LNCaP clone FGC (cell line): ENCODE measurements at places on chromosomes 6 and 20.

- no peak for DNase-seq
Measured at GRCh38 chr6:25579902-25580495, 72.0 kb upstream of the SCGN start.

DNA sequence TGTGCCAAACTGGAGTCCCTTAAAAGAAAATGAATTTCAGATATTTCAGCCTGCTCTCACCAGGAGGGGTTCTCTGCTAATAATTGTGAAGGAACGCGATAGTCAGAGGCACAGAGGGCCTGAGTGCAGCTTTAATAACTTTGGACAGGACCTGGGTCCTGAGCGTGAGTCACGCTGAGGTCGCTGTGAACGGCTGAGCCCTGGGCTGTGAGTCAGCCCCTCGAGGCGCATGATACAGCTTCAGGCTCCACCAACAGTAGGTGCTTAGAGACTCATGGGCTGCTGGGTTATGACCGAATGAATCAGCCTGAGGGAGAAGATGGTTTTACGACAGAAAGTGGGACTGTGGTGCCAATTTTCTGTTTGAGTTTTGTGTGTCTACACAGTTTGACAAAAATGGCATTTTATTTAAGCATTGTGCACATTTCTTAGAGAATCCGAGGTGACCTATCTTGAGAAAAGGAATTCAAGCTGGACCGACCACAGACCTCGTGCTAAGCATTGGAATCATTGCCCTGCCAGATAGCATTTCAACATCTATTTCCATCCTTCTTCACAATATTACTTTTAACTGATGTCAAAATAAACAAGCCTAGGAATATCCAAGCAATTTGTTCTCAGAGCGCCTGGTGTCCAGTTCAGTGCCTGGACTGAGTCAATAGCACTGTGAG is 183.0 kb downstream of the THBS2 start:
- no peak for DNase-seq

- no peak for DNase-seq
Measured at GRCh38 chr6:151637814-151638213, 144.0 kb downstream of the CCDC170 start.

DNA sequence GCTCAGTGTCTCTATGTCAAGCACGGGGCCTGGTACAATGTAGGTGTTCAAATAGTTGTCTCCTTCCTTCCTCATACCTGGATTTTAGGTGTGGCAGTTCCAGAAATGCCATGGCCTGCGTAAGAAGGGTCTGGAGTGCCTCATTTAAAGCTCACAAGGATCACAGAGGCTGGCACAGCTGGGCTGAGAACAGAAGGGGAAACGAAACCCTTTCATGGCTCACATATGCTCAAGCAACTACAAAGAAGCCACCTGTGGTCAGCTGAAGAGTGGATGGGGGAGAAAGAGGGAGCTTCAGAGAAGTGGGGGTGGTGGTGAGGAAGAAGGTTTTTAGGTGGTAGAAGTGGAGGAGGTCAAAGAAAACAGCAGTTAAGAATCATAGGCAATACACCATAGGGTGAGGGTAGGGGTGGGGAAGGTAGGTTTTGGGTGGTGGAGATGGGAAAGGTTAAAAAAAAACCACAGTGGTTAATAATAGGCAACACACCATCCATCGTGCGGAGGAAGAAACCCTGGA is 17.0 kb upstream of the TOP1 start:
- DNase-seq = no peak

DNA sequence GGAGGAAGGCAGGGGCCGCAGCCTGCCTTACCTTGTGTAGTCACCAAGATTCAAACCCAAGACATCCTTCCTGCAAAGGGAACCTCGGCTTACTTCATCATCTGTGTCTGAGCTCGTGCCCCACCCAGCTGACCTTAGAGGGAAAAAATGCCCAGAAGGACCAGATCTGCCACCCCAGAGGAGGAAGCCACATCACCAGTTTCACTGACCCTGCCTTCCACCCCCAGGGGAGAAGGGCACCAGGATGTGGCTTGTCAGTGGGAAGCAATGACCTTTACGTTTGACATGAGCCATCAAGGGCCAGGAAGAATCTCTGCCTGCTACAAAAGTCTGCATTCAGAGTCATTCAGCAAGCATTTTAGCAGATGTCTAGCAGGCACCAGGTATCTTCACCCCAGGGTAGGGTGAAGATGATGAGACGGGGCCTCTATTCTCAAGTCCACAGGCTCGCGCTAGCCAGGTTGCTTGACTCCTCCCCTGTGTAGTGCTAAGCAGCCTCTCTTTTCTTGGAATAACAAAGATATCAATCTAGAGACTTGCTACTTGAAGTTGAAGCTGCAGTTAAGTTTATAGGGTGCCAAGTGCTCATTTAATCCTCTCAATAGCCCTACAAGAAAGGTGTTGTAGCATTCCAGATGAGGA is 28.1 kb downstream of the HM13 start:
- no peak for DNase-seq

DNA sequence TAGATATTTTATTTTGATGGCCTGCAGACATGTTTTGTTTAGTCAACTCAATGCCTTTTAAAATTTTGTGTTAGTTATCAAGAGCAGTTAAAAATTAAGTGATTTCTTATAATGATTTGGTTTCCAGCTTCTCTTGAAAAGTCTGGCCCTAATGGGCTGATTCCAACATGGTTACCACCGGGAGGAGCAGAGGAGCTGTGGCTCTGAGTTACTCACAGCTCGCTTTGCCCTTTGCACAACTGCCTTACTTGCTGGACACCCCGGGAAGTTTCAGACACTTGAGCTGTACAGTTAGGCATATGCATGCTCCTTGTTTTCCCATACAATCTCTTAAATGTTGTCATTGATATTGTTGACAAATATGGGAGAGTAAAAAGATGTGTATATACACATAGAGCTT is 173.1 kb upstream of the MMS22L start:
- no peak for DNase-seq

- peak; percentile 44 for DNase-seq
Measured at GRCh38 chr6:161549977-161550655, 276.3 kb upstream of the AGPAT4 start.

GRCh38 chr6:169454204-169454871 is 200.7 kb upstream of the THBS2 start:
- no peak for DNase-seq

DNA sequence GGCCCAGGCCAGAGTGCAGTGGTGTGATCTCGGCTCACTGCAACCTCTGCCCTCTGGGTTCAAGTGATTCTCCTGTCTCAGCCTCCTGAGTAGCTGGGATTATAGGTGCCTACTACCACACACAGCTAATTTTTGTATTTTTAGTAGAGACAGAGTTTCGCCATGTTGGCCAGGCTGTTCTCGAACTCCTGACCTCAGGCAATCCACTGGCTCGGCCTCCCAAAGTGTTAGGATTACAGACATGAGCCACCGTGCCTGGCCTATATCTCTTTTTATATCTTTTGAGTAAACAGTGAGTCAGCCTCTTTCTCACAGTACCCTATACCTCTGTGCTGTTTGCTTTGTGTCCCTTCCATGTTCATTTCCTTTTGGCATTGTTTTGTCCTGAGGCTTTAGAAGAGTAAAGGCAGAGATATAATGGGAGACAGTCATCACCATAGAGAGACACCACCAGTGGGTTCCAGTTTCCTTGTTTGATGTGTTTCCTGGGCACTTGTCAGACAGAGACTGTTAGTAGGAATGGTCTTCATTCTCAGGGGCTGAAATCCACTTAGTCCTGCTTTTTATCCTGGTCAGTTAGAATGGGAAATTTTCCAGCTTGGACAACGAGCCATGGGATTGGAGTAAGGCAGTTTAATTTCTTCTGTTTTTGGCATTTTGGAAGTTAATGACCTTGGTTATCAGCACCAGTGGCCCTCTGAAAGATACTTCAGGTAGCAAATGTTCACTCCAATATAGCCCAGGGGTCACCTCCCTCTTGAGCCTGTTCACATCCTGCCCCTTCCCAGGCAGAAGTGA is 32.2 kb upstream of the ASXL1 start:
- peak; percentile 98 for DNase-seq

DNA sequence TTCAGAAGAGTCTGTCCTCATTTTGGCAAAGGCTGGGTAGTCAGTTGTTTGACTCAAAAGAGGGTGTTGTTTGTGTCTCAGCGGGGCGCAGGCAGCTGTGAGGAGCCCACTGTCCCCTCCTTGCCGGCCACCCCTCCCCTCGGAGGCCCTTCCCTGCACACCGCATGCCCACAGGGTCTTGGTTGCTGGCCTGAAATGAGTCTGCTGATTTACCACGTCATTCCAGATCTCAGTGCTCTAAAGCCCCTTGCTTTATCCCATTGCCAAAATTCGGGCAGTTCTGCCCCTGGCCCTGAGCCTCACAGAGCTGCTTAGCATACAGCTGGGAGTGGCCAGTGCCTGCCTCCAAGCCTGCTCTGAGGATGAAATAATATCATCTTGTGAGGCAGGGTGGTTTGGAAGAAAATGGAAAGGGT is 220.7 kb downstream of the UST start:
- DNase-seq = no peak

- no peak for DNase-seq
Measured at GRCh38 chr20:48180024-48180423, 394.7 kb upstream of the SULF2 start.

DNA sequence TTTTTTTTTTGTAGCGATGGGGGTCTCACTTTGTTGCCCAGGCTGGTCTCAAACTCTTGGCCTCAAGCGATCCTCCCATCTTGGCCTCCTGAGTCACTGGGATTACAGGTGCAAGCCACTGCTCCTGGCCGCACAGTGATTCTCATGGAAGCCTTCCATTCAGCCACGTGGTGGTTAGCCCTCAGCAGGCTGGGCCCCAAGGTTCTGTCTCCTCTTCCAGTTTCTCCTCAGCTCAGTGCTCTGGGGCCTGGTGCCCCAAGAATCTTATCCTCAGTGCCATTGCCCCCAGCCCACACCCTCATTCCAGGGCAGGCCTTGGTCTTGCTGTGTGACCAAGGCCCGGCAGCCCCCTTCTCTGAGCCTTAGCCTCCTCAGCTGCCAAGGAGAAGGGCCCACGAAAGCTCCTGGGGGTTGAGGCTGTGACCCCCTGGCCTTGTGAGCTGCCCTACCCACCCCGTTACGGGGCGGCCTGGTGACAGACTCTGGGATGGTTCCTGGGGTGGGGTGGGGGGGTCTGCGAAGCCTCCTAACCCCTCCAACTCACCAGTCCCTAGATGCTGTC is 16.4 kb downstream of the SRC start:
- no peak for DNase-seq

GRCh38 chr20:39111359-39112177 is 149.4 kb downstream of the DHX35 start:
- DNase-seq = no peak

DNA sequence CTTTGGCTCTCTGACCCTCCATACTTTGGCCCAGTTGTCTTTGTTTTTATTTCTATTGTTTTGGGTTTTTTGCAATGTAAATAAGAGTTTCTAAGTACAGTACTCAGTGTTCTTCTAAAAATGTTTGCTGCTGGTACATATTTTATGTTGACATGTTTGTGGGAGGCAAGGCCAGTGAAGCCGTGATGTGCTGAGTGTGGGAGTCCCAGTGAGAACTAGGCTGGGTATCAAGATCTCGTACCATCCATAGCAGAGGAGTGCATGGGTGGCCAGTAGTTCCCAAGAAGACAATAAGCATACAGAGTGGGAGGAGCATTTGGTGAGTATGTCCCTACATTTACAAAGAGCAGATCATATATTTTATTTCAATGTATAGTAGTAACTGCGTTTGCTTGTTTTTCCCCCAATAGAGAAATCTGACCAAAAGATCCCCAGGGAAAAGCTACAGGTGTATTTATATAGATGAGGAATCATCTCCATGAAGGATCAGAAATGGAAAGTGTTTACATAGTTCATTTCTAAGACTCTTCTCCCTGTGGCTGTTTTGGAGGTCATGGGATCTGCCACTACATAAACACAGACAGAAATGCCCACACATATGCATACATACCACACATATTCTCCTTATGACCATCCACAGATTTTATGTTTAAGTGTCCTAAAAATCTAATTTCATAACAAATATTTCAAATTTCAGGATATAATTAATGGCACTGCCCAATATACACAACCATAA is 285.9 kb downstream of the ALDH8A1 start:
- DNase-seq = no peak

- no peak for DNase-seq
Measured at GRCh38 chr6:70289299-70289698, 13.6 kb downstream of the COL9A1 start.

- no peak for DNase-seq
Measured at GRCh38 chr6:161583584-161583983, 309.7 kb upstream of the AGPAT4 start.

DNA sequence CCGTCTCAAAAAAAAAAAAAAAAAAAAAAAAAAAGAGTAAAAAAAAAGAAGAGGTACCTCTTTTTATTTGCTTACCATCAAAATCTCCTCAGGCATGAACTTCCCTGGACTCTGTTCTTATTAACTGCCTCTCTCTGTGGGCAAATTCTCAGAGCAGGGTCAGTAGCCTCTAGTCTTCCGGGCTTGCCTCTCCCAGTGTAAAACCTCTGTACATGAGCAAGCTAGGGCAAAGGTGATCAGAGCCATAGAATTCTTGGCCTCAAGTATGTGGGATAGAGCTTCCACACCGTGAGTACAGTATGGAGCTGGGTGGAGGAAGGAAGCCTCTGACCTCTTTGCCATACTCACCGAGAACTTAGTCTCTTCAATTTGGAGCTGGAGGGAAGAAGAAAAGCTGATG is 58.5 kb downstream of the TRPC4AP start:
- no peak for DNase-seq
